ENCODE measurements at places on chromosomes 3 and 15.

DNA sequence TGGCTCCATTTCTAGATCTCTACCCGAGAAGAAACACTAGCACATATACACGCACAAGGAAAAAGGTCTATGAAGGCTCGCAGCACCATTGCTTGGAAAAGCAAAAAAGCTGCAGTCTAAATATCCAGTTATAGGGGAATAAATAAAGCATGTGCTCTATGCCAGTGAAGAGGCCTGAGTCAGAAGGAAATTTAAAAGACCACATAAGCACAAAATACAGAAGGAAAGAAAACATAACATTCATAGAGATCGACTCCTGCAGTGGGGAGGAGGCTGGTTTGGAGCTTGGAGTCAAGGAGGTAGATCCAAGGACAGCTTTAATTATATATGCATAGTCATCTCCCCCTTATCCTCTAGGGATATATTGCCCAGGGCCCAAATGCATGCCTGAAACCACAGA, 114.4 kb downstream of the PDZRN3 start:
- DNase-seq, result no peak

DNA sequence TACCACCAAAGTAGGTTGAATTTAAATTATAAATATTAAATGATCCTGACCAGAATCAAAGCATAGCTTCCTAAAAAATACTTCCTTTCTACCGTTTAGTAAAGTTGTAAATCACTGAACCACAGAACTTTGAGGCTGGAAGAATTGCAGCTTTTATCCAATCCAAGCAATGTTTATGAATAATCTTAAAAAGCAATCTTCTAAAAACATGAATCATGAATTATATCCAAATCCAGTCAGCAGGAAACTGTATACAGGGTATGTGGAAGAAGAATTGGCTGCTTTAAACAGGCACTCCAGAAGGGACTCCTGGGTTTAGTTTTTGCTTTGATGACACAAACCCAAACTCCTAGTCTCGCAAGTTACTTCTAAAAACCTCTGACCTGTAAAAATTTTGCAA, 30.2 kb downstream of the HEG1 start:
- no peak for DNase-seq

DNA sequence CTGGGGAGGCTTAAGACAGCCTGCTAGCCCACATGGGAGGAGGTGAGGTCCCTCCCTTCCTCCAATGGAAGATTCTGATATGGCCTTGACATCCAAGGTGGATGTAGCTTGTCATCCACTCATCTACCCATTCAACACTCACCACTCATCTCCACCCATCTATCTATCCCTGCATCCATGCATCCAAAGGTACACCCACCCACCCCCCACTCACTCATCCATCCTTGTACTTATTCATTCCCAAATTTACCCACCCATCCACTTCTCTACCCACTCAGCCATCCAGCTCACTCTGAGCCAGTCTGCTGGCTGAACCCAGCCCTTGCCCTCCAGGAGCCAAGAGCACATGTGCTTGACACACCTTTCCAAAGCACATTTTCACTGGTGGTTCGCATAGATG, 189.7 kb downstream of the TLE3 start:
- DNase-seq, result no peak

DNA sequence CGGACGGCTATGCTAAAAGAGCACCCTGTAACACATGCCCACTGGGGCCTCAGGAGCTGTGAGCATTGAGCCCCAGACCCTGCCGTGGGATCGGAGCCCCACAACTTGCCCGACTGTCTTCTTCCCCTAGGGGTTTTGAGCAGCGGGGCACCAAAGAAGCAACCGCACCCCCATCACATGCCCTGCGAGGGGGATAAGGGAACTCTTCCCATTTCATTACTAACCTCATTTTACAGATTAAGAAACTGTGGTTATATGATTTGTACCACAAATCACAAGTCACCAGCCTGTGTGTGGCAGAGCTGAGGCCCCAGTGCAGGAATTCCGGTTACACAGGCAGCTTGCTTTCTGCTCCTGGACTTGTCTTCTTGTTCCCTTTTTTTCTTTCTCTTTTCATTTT, 86.2 kb downstream of the CD47 start:
- DNase-seq, result no peak

DNA sequence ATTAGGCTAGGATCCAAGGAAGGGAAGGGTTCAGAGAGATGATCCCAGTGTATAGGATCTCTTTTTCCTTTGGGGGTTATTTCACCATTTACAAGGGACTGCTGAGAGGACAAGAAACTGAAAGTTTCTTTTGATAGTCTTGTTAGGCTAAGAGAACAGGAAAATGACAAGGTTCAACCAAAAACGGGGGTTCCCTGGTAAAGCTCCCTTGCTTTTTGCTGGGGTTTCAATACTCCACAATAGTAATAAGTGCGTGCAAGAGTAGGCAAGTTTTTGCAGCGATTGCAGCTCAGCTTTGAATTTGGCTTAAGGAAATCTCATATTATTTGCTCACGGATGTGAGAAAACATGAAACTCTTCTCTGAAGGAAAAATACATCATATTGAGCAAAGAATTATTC, 18.8 kb upstream of the SUSD5 start:
- DNase-seq, result no peak

- DNase-seq, result peak; percentile 97
Measured at GRCh38 chr3:188153437-188154013, 432 bp upstream of the LPP start.

DNA sequence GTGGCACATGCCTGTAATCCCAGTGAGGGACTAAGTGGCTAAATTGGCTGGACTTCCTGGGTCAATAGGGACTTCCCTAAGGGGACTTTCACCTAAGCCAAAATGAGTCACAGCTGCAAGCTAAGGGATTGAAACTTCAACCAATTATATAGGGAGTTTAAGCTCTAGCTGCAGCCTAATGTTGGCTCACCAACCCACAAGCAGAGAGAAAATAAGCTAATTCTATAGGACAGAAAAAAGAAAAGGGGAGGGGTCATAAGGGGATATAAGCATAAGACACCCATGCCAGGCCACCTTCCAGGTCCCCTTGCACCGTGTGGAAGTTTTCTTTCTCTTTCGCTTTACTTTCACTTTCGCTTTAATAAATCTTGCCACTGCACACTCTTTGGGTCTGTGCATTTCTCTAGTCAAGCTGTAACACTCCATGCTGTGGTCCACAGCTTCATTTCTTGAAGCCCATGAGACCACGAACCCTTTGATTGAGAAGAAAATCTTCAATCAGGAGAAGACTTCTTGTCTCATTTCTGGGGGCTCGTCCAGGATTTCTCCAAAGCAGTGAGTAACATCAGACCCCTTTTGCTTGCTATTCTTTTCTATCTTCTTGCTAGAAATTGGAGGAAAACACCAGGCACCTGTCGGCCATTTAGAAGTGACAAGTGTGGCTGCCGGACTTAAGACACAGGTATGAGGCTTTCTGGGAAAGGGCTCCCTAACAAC, 192.3 kb downstream of the IGSF11 start:
- no peak for DNase-seq

- DNase-seq, result peak; percentile 20
Measured at GRCh38 chr3:162769564-162769963, 1273.0 kb downstream of the OTOL1 start.

DNA sequence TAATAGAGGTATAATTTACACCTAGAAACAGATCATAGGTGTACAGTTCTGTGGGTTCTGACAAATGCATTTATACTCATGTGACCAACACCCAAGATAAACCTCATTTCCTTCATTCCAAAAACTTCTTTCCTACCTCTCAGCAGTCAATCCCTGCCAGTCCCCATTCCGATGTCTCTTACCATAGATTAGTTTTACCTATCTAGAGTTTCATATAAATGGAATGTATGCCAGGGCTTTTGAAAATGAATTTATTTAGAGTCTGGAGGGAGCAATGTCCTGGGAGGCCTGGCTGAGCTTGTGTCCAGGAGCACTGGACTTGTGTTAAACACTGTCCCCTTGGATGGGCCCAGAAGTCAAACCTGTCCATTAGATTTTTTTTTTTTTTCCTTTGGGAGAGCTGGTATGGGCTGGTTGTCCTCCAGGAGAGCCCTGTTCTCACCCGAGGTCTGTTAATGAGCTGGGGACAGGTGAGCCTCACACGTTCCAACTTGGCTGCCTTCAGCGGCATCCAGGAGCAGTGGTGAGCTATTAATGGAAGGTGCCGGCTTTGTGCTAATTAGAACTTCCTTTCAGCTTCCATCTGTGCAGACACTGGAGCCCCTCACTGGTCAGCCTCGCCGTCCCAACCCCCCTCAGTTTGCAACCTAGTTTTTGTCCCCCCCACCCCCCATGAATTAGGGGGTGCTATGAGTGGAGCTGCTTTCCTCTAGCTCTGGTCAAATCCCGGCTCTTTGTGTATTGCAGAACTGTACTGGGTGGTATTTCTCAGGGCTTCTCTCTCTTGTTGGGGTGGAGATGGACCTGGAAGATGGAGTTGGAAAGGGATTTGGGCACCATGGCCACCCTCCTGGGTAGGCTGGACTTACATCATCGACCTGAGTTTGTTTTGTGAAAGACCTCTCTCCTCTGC, 40.7 kb upstream of the POLG start:
- DNase-seq, result no peak

- no peak for DNase-seq
Measured at GRCh38 chr15:70382762-70383458, 285.2 kb upstream of the TLE3 start.

GRCh38 chr3:17359911-17360310, 382.5 kb downstream of the TBC1D5 start:
- no peak for DNase-seq

DNA sequence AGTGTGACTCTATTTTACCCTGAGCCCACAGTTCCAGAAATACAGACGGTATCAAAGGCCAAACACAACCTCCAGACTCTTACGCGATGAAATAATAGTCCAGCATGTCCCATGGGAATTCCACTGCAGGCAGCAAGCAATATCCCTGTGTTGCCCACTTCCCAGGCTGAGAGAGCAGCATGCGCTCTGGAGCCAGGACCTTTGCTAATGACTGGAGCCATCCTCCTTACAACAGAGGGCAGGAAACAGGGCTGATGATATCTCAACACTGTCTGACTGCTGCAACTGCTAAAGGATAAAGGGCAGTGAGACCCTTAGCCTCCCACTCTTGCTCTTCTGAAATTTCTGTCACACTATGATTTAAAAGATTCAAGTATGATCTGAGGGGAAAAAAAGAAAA, 34.8 kb downstream of the MCF2L2 start:
- DNase-seq, result peak; percentile 29

- DNase-seq, result no peak
Measured at GRCh38 chr15:28875461-28876000, 10.2 kb upstream of the APBA2 start.

DNA sequence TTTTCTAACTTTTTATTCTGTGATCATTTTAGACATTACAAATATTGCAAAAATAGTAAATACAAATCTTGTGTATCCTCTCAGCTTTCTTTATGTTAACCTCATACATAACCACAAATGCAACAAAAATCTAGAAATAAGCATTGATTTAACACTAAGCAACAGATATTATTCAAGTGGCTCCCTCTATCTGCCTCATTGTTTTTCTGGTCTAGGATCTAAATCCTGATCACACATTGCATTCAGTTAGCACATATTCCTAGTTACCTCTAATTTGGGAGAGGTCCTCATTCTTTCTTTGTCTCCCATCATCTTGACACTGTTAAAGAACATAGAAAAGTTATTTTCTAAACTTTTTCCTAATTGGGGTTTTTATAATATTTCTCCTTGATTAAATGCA, 1126.0 kb downstream of the ROBO2 start:
- DNase-seq, result peak; percentile 17

- DNase-seq, result no peak
Measured at GRCh38 chr15:93866476-93866875, 364.9 kb upstream of the MCTP2 start.

DNA sequence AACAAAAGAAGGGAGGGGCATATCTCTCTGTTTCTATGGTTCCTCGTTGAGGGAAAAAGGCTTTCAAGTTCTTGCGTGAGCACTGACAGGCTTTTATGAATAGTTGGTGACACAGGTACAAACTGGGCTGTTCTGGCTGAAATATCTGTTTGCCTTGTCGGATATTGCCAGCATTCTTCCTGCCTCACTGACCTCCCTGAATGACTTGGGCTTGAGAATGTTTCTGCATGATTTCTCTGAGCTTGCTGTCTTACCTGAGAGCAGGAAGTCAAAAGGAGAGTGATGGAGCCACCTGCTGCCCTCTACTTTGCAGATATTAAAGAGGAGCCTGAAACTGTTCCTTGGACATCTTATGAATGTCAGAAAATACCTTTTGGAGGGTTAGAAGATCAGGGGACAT, 4.8 kb downstream of the GCNT3 start:
- DNase-seq, result no peak

DNA sequence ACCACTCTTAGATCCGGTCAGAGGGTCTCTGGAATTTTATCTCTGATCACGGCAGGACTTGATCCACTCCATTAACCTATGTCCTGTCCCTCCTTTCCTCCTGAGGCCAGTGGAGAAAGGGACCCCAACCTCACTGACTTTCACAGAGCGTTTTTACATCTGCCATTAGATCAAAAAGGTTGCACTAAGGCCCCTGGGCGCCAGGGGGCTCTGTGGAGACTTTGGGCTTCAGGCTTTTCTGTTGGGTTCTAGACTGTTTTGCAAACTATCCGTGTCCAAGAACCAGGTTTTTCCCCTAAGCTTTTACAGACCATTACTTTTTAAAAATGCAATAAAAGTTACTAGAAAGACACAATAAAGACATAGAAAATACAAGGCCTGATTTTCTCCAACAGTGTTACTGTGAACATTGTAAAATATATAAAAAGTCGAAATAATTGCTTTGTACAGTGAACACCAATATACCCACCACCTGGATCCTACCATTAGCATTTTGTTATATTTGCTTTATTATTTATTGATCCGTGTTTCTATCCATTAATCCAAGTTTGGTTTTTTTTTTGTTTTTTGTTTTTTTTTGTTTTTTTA, 159.7 kb downstream of the POLR2M start:
- peak; percentile 71 for DNase-seq

DNA sequence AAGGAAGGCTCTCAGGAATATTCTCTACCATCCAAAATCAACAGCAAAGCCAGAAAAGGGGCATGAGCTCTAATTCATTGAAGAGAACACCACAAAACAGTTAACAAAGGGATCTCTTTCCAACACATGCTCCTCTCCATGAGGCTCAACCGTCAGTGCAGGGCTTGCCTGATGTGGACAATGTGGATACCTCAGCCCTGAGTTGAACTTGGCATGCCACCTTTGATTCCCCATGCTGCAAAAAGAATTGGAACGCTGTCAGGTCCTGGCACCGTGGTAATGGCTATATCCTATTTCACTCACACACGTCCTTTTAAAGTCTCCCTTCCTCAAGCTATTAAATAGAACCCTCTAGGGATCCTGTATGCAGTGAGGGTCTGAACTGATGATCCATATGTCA, 30.7 kb upstream of the IP6K2 start:
- no peak for DNase-seq

GRCh38 chr3:16288664-16289063, 23.7 kb downstream of the OXNAD1 start:
- no peak for DNase-seq

- DNase-seq, result no peak
Measured at GRCh38 chr15:60301024-60301423, 96.8 kb downstream of the ANXA2 start.

GRCh38 chr15:59437817-59438624, at the start of gene FAM81A:
FAM81A (plus strand) TSS chr15:59438186; CDS start chr15:59458627, 20,441 bp downstream.
- peak; percentile 67 for DNase-seq

DNA sequence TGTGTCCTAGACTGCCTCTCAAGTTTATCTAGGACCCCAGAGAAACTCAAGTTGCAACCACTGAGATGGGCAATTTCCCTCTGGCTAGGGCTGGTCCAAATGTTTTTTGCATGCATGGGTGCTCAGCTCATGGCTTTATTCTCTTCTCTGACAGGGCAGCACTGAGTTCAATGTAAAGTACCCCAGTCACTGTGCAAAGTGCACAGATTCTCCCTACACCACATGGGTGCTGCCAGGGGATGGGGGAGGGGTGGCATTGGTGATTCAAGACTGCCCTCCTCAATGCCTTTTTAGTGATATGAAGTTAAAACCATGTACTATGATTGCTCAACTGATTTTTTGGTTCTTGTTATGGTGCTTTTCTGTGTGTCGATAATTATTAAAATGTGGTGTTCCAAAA, 14.8 kb upstream of the RAD51 start:
- no peak for DNase-seq
